Breast epithelium (tissue), 4 donors: ENCODE measurements at places on chromosomes 3 and 15. TPM values are rescaled to one million over a fixed set of nuclear protein-coding genes. Genes with fewer than 3 reads are reported as not detected.
A peak's percentile ranks its signal among the peaks of the same experiment; 100 is the strongest.

Gene ROBO2
- total RNA-seq, result 1.3 TPM

Gene IL5RA
- total RNA-seq, result not detected

Gene LMAN1L
- total RNA-seq, result not detected

Gene GCSAM
- 0.66 TPM for total RNA-seq

Gene ULK4
- total RNA-seq, result 52.8 TPM

Gene ARHGAP11A
- total RNA-seq, result 2.0 TPM

- no peaks in the 10 kb centered on the region for H3K36me3 ChIP-seq
- no peaks in the 10 kb centered on the region for H3K27me3 ChIP-seq
- no peak overlapping the region for H3K4me3 ChIP-seq
- no peak for DNase-seq
Observed at GRCh38 chr15:47376190-47376589, 341.1 kb upstream of the SEMA6D start.

- no peaks in the 10 kb centered on the region for H3K27me3 ChIP-seq
- DNase-seq, result no peak
- H3K4me1 ChIP-seq, result no peaks in the 10 kb centered on the region
- no peak overlapping the region for H3K4me3 ChIP-seq
Observed at GRCh38 chr3:31010491-31010890, 116.0 kb upstream of the GADL1 start.

DNA sequence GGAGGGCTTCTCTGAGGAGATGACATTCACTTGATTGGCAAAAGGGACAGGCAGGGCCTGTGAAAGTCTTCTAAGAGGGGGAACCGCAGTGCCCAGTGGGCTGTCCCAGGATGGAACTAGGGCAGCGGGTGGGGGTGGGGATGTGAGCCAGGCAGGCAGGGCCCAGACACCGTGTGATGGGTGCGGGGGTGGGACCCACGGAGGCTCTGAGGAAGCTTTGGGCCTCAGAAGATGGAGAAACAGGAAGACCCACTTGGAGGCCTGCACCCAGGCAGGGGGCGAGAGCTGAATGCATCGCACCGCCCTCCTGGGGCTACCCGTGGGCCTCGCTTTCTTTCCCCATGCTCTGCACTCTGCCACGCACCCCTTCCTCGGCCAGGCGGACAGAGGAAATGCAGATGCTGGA lies 32.9 kb upstream of the ACAD9 start:
- H3K36me3 ChIP-seq, result no peaks in the 10 kb centered on the region
- DNase-seq, result no peak
- no peaks in the 10 kb centered on the region for H3K4me1 ChIP-seq

GRCh38 chr3:185058796-185059195 lies 94.1 kb downstream of the C3orf70 start:
- H3K27me3 ChIP-seq, result no peaks in the 10 kb centered on the region
- no peak for DNase-seq
- no peaks in the 10 kb centered on the region for H3K4me1 ChIP-seq
- no peak overlapping the region for H3K4me3 ChIP-seq
- no peaks in the 10 kb centered on the region for H3K36me3 ChIP-seq

GRCh38 chr3:153042088-153042487 lies 119.9 kb upstream of the RAP2B start:
- H3K4me1 ChIP-seq, result no peaks in the 10 kb centered on the region
- H3K27me3 ChIP-seq, result no peaks in the 10 kb centered on the region
- no peaks in the 10 kb centered on the region for H3K36me3 ChIP-seq

DNA sequence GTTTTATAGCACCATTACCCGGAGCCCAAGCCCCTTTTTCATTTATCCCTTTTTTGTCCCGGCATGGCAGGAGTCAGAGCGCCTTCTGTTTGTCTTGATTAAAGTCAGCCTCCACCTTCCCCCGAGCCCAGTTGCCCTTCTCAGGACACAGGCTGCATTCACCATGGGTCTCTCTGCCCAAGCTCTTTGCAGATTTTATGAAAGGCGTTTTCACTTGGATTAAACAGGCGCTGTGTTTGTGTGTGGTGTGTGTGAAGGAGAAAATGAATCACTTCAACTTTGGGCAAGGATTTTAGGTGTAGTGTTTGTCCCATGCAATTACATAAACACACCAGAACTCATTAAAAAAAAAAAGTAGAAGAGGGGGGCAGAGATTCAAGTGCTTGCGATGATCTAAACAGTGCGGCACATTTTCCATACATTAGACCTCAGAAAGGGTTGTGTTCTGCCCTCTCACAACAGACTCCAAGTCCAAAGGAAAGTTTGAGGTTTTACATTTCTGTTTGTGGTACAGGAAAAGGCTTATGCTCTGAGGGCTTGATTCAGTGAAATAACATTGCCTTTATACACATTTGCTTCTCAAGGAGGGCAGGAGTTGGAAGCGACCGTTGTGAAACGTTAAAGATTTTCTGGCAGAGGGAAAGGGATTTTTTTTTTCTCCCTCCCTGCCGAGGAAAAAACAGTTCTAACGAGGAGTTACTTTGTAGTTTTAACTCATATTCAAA lies 14.5 kb upstream of the IL16 start:
- H3K4me3 ChIP-seq, result peak overlapping the region; percentile 46
- H3K4me1 ChIP-seq, result no peaks in the 10 kb centered on the region

DNA sequence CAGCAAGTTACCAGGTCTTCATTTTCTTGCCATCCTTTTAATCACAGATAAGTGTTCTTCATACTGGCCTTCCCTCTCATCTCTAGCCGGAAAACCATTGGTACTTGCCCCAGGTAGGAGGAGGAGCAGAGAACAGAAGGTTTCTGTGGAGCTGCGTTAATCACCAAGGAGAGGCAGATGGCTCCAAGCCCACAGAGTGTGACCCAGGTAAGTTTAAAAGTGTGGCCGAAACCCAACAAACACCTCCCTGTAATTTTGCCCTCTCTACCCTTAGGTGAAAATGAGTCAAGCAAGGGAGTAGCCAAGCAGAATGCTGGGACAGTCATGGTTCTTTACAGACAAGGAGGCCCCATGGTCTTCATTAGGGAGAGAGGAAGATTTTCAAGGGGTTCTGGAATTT lies 37.3 kb downstream of the NFKBIZ start:
- H3K27ac ChIP-seq, result peak overlapping the region; percentile 35
- H3K27me3 ChIP-seq, result no peaks in the 10 kb centered on the region
- H3K4me3 ChIP-seq, result no peak overlapping the region
- H3K4me1 ChIP-seq, result no peaks in the 10 kb centered on the region

- DNase-seq, result no peak
- H3K27ac ChIP-seq, result no peak overlapping the region
- no peak overlapping the region for H3K4me3 ChIP-seq
- no peaks in the 10 kb centered on the region for H3K4me1 ChIP-seq
Observed at GRCh38 chr3:113404637-113405036, 36.7 kb downstream of the CFAP44 start.

GRCh38 chr3:58683466-58683865 lies 16.9 kb upstream of the FAM3D start:
- no peaks in the 10 kb centered on the region for H3K36me3 ChIP-seq
- DNase-seq, result no peak
- no peak overlapping the region for H3K4me3 ChIP-seq
- no peaks in the 10 kb centered on the region for H3K4me1 ChIP-seq
- no peak overlapping the region for H3K27ac ChIP-seq
- H3K27me3 ChIP-seq, result no peaks in the 10 kb centered on the region

DNA sequence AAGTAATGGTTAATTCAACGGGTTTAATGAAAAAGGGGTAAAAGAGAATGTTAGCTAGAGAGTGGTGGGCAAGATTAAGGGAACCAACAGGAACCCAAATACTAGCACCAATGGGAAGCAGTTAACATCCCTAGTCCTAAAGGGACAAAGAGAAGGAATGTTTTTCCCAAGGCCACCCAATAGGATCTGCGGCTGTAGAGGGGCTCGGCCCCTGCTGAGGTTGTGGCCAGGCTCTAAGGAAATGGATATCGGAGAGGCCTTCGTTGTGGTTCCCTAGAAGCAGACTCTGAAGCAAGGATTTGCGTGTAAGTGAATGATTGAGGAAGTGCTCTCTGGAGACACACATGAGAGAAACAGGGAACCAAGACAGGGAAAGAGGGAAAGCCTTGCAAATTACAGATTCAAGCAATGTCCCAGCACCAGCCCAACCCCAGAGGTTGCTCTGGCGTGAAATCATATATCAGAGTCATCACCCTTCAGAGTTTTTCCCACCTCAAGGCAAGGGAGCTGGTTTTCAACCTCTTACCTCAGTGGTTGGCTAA lies 83.6 kb upstream of the TNIK start:
- H3K27ac ChIP-seq, result no peak overlapping the region
- H3K36me3 ChIP-seq, result no peaks in the 10 kb centered on the region
- H3K27me3 ChIP-seq, result no peaks in the 10 kb centered on the region
- no peak overlapping the region for H3K4me3 ChIP-seq
- H3K4me1 ChIP-seq, result no peaks in the 10 kb centered on the region
- no peak for DNase-seq

DNA sequence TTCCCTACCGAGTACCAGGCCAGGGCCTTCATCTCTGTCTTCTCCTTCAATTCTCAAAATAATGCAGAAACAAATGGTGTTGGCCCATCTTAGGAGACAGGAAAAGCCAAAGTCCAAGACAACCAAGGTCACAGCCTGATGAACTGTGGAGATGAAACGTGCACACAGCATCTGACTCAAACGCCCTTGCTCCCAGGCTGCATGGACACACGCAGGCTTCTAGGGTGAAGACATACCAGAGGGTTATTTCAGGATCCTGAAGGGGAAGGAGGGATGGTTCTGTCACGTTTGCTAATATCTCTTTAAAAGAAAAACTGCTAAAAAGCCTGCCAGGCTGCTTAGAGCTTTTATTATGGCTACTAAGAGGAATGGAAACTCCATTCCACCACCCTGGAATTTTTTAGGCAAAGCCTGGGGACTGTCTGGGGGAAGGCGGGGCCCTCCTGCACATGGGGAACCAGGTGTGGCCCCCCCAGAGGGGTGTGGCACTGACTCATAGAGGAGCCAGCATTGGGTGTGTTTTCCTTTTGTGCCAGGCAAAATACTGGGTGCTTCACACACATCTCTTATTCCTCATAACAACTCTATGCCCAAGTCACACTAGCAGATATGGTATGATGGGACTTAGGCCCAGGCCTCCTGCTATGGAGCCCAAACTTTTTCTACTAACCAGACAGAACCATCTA lies 62.9 kb downstream of the UMPS start:
- peak overlapping the region; percentile 80 for H3K27ac ChIP-seq
- H3K27me3 ChIP-seq, result no peaks in the 10 kb centered on the region
- no peaks in the 10 kb centered on the region for H3K4me1 ChIP-seq
- no peaks in the 10 kb centered on the region for H3K36me3 ChIP-seq
- H3K4me3 ChIP-seq, result no peak overlapping the region
- DNase-seq, result no peak
